Activated T-helper 1 cell treated with anti-CD3 and anti-CD28 coated beads, Interleukin-2, amount 50 U/mL, for 16 hours (primary cell): ENCODE measurements at places on chromosomes 7 and 10.

- no peak for DNase-seq
Observed at GRCh38 chr10:121154846-121155245, 303.7 kb downstream of the WDR11 start.

GRCh38 chr7:30980194-30980593 is 16.4 kb downstream of the GHRHR start:
- no peak for DNase-seq

- DNase-seq = no peak
Observed at GRCh38 chr10:74047871-74048270, 50.0 kb downstream of the VCL start.

DNA sequence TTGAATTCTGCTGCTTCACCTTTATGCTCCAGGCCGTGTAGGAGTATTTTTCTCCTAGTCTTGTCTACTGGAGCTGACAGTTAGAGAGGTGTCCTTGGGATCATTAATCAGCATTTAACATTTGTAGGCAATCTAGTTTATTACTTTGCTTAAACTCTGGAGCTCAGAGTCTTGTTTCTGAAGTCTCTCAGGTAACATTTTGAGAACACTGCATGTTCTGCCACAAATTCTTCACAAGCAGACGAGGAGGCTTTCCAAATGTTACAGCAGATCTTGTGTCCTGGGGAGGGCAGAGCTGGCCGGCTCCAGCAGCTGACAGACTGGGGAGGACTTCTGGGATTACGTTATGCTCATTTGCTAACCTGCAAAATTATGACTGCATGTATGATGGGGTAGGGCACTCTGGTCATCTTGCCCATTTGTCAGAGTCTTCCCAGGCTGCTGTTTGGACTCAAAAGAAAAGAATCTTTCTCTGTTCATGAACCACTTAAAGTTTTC is 50.5 kb downstream of the GALNT17 start:
- no peak for DNase-seq

DNA sequence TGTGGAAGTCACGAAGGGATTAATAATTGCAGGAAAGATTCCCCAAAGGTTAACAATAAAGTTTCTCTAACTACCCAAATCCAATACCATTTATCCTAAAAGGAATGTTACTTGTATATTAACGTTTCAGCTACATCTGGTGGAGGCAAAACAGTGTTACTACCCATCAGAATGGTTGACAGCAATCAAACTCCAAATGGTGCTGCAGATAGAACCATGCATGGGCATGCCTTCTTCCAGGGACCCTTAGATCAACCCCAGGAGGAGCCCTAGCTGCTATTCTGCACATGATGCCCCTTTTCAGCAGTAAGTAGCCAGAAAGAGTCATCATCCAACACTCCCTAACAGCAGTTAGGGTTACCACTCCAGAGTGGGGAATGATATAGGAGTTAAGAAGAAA is 336.3 kb downstream of the GRID1 start:
- DNase-seq = no peak

GRCh38 chr7:94095316-94096009 is 91.3 kb upstream of the BET1 start:
- DNase-seq = no peak

GRCh38 chr7:152307902-152308301 is 127.9 kb downstream of the KMT2C start:
- no peak for DNase-seq

DNA sequence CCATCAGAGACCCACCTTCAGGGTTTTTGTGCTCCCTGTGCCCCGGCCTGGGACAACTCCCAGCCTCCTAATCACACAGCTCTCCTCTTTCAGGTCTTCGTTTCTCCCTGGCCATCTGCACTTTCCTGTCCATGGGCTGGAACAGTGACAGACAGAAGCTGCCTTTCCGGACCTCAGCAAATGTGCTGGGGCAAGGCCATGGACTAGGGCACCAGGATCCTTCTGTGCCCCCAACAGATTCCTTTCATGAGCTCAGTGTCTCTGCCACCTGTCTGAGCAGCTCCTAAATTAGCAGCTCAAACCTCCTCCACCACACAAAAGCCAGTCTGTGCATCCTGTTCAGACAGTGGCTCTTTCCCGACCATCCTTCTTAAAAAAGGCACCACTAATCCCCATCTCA is 41.9 kb upstream of the FRMD4A start:
- no peak for DNase-seq

DNA sequence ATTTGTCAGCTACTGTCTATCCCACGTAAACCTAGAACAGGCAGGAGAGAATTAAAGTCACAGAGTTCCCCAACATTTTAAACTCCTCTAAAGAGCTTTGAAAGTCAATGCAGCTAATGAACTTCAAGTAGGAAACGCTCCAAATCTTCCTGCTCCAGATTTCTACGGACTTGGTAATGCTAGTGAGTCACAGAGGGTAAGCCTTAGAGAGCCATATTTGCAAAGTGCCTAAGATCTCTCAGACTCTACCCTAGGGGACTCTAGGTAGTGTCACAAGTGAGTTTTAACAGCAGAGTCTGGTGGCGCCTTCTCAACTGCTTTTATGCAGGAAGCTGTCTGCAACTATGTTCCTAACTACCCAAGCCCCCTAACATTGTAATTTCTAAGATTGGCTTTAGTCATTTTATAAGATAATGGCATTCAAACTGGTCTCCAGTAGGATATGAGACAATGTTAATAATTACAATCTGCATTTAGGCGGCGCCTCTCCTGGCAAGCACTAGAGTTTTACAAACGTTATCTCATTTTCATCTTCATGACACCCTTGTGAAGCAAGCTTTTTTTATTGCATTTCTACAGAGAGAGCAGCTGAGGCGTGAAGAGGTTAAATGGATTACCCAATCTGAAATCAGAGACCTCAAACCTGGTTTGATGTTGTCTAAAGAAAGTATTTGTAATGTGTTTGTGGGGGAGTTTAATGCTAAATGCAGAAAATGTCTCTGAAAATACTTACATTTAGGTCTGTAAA is 22.0 kb upstream of the FZD1 start:
- no peak for DNase-seq

DNA sequence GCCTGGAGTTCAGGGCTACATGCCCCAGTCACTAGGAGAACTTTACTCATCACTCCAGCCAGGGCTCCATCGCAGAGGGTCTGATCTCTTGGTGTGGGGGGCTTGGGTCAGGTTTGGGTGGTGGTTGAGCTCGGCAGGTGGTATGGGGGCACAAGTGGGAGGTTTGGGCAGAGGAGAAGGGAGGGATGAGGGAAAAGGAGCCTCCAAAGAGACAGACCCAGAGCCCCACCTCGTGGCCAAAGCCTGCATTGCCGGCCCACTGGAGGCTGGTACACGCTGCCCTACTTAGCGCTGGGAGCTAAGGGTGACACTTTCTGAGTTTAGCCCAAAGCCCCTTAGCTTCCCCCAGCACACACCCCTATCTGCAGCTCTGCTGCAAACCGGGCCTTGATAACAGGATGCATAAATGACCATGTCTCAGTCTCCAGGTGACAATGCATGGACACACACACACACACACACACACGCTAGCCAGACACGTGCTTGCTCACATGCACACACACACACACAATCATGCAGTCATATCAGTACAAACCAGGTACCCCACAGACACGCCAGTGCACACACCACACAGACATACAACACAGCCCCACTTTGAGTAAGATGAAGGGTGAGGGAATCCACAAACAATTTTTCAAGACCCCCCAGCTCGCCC is 14.7 kb downstream of the LZTS2 start:
- peak; percentile 42 for DNase-seq

DNA sequence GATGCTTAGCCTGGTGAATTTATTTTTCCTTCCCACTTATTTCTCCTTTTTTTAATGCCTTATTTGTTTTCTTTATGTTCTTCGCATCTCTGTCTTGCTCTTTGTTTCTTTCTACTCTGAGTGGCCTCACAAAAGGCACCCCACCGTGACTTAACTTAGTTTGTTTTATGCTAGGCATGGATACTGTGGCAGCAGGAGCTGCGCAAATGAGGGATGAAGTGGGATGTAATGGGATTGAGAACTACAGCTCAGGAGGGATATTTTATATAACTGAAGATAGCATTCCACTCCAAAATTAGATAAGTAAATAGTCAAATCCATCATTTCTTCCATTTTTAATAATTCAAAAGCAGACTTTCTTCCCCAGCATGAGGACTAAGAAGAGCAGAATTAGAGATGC is 1.7 kb upstream of the CACNA2D1 start:
- no peak for DNase-seq

DNA sequence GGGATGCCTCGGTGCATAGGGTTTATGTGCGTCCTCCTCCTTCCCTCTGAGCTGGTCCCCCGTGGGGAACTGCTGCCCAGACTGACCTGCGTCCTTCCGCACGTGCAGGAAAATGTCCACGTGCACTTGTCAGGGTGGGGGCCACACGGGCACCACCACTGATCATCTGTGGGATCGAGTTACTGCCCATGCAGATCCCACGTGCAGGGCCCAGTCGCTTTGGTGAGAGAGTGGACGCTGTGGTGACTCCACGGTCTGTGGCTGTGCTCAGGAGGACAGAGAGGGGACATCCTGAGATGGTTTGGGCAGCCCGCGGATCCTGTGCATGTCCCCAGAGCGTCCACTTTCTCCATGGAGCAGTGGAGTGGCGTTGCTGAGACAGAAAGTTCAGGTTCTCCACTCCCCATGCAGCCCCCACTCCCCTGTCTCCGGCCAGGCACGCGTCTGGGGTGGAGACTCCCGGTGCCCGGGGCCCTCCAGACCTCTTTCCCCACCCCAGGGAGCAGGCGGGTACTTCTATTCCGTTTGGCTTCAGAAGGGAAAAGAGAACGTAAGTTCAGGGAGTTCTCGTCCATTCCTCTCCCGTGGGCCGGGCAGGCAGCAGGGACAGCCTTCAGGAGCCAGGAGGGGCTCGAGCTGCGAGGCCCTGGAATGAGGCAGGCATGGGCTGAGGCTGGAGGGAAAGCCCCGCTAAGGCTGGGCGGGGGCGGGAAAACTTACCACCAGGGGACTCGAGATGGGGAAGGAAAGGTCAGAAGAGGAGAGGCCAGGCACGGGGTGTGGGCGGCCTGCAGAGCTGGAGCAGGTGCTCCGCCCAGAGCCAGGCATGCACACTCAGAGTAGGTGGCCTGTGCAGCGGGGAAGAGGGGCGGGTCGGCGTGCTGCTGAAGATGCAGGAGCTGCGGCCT is 59.9 kb downstream of the EGFR start:
- no peak for DNase-seq
